ENCODE measurements at places on chromosomes 11 and 22. TPM values are rescaled to one million over a fixed set of nuclear protein-coding genes. Genes with fewer than 3 reads are reported as not detected.

The OR56A1 gene
- not detected for total RNA-seq

The PNPLA5 gene
- total RNA-seq = not detected

The PAMR1 gene
- 0.06 TPM for total RNA-seq

The MMP12 gene
- 1.5 TPM for total RNA-seq

DNA sequence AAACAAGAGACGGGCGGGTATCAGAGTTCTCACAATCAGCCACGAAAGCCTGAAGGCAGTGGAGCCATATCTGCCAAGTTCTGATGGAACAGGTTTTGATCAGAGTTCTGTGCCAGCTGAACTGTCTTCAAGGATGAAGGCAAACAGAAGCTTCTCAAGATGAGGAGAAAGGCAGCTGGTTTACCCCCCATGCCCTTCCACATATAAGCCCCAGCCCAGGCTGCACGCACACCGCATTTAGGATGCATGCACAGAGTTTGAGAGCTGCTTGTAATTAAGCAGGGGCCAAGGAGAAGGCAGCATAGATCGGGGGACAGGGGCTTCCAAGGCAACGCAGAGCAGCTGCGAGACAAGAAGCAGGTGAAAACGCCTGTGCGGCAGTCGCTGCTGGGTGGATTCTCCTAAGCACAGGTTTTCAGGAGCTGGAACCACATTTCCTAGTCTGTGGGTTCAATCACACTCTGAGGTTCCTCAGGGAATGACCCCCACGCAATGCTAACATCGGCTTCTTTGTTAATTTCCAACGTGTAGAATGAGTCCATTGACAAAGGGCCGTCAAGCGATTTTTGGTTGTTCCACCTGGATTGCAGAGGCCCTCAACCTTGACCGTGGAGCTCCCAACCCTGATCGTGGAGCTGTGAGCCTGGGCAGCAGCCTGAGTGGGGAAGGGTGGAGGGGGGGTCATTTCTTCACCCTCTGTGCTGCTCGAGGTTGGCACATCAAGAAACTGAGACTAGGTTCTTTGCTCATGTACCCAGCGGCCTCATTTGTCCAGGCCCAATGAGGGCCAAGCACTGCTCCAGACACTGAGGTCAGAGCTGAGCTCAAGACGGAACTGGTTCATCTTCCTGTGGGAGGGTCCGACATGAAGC is 81.7 kb upstream of the SHISAL1 start:
- no peak for DNase-seq

- DNase-seq = no peak
Observed at GRCh38 chr11:111559800-111560464, 19.4 kb downstream of the LAYN start.

DNA sequence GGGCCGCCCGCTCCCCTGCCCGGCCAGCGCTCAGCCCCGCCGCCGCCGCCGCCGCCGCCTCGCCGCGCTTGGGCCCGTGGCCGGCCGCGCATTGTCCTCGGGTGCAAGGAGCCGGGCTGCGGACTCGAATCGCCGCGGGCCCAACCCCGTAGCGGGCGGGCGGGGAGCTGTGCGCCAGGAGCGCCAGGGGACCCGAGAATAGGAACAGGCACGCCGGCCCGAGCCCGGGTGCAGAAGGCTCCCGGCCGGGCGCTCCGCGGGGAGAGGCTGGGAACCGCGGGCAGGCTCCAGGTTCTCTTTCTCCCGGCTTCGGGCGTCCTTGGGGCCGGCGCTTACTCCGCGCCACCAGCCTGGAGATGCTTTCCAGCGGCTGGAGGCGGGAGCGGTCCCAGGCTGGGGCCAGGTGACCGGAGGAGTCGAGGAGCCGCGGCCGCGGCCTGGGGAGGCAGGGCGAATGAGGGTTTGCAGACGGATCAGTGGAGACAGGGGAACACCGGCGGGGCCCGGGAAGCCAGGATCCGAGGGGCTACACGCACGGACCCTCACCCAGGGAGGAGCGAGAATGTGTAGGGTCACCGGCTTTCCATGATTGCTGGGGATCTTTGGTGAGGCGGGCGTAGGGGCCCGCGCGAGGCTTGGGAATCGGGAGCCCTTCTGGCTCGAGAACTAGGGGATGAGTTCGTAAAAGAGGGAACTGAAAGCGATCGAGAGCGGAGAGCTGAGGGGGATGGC is 726 bp downstream of the PKNOX2 start:
- no peak for DNase-seq

- DNase-seq = no peak
Observed at GRCh38 chr11:90284171-90284570, 61.3 kb upstream of the CHORDC1 start.

DNA sequence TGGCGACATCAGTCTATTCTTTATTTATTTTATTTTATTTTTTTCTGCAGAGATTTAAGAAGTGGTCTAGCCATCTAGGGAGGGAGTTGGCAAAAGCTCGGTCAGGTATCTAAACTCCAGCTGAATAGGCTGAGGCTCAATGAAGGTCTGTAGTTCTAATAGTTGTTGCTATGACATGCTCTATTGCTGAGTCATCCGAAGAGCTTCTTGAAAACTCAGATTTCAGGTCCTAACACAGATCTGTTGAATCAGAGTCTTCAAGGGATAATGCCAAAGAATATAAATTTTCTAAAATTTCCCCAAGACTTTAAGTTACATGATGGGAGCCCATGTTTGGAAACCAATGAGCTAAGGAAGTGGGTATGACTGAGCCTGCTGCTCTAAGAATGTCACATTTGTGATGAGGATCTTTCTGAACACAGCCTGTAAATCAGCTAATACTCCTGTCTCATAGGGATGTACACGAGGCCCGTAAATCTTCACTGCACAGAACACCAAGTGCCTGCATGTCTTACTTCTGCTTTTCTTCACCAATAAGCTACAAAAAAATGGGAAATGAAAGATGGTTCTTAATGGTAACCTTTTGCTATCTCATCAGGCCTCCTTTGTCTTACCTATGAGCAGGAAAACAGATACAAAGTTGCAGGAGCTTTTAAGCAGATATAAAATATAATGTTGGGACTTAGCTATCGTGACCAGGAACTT is 901.4 kb upstream of the API5 start:
- no peak for DNase-seq

GRCh38 chr11:132062031-132062430 is 691.6 kb downstream of the NTM start:
- no peak for DNase-seq

DNA sequence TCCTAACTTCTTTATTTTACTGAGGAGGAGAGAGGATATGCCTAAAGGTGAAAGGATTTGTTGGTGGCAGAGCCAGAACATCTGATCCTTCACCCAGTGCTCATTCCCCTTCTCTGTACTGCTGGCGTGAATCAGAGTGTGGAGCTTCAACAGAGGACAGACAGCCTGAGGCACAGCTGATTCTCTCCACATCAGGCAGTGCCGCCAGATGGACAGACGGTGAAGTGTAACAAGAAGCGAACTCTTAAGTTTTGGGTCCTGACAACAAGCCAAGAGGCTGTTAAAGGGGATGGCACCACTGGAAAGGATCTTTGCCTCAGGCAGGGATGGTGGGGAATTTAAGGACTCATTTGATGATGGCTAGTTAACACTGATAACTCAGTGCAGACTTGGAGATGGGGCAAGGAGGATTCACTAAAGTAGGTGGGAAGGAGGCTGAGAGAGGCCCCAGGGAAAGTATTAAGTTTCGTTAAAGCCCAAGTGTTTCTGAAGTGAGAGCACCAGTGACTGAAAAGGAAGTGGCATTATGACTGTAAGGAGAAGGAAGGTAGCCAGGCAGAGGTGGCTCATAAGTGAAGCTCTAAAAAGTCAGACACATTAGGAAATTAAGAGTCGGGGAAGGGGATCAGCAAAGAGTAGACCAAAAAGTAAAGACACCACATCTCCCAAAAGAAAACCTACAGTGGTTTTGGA is 81.3 kb downstream of the CLPB start:
- peak; percentile 11 for DNase-seq

GRCh38 chr11:66881451-66881835 is 24.6 kb downstream of the LRFN4 start:
- no peak for DNase-seq

GRCh38 chr11:111336582-111337256 is 38.4 kb downstream of the POU2AF3 start:
- DNase-seq = peak; percentile 25

GRCh38 chr11:126393143-126393542 is 37.7 kb downstream of the ST3GAL4 start:
- no peak for DNase-seq

DNA sequence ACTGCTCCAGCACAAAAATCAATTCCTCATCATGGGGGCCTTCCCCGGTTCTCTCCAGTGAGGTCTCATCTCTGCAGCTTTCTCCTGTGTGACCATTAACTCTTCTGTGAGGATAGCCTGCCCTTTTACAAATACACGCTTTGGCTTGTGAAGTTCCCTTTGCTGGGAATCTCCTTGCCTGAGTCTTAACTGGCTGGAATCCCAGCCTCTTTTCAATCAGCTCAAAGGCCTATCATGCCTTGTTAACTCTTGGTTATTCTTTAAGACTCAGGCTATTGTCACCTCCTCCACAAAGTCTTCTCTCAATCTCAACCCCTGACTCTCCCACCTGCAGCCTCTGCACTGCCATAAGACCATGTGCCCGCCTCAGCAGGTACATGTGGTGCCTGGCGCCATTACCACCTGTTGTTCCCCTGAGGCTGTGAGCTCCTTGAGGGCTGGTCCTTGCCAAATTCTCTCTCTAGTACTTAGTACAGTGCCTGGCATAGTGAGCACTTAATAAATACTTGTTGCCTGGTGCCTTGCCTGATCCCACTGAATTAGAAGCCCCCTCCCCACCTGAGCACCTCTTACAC is 128.2 kb downstream of the ST3GAL4 start:
- no peak for DNase-seq

DNA sequence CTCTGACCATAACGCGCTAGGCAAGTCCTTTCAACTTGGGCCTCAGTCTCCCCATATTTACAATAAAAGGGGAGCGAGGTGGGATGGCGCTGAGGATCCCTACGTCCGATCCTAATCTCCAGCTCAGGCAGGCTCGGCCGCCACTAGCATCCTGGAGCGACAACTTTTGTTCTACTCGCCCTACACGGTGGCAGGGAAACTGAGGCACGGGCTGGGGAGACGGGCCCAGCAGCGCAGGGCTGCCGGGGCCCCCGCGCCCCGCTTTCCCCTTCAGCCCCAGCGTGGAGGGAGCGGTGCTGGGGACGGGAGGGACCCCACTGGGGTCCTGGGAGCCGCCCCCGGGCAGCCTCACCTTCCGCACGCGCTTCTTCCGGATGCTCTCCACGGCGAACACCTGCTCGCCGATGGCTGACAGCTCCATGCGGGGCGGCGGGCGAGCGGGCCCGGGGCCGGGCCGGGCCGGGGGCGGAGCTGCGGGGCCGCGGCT is 413 bp downstream of the CBX7 start:
- DNase-seq = no peak
